Fibroblast of skin of scalp (primary cell): ENCODE measurements at places on chromosomes 16 and 17.

DNA sequence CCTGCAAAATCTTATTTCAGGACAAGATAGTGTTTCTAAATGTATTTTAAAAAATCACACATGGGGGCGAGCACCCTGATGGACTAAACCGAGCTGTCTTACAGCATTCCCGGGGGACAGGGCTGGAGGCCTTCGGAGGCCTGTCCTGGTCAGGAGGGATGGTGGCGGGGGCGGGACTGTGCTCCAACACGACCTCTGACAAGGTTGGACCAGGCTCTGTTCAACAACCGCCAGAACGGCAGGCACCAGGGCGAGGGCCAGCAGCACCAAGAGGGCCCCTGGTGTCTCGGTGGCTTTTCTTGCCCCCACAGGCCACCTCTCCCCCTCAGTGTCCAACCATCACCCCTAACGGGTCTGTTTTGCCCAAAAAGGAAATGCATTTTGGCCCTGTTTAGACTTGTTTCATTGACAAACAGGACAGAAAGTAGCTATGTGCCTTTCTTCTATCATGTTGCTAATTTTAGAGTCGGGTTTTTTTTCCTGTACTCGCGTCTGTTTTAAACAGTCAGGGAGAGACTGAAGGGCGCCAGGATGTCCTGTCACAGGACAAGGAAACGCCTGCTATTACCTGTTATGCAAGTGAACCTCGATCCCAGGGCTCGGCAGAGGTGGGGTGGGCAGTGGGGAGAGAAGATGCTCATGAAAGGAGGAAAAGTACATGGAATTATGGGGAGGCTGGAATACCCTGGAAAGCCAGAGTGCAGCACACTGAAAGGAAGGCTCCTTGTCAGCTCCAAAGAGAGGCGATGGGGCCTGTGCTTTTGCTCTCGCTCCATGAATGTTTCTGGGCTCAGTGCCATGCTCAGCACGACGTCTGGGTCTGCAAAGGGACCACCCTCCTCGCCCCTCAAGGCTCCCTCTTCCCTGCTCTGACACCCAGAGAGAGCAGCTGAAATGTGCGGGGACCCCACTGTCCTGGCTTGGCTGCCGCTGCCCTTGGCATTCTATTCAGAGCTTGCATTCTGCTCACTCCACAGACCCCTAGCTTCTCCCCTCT lies 11.9 kb downstream of the TMEM204 start:
- DNase-seq, result no peak

GRCh38 chr16:12186774-12187335 lies 210.3 kb downstream of the SNX29 start:
- no peak for DNase-seq

- DNase-seq, result no peak
Measured at GRCh38 chr17:9367156-9367555, 208.5 kb downstream of the STX8 start.

- no peak for DNase-seq
Measured at GRCh38 chr16:23085949-23086348, 63.3 kb downstream of the USP31 start.
